Activated CD4-positive, alpha-beta T cell treated with anti-CD3 and anti-CD28 coated beads, Interleukin-2, amount 50 U/mL, for 1 hour (primary cell): ENCODE measurements at places on chromosomes 6 and 20.

DNA sequence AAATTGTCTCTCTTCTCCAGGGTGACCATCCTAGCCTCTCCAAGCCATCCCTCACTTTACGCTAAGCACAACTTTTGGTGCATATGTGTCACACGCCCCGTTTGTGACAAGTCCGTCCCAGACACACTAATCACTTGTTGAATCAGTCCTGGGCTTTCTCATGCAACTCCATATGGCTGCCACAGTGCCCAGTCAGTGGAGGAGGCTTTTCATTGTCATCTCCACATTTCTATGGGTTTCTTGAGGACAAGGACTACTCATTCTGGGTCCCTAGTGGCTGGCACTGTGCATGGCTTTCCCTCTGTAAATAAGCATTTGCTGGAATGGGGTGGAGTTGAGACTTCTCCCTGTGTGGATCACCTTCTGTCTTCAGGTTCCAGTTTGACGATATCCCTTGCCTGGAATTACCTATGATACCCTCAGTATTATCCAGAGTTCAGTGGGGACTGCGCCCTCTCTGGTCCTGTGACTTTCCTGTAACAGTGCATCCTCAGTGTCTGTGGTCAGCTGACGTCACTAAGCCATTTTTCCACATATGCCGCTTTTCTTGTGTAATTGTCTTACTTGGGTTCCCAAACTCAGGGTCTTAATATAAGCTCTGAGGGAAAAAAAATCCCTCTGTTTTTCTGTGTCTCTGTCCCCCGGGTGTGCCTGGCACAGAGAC lies 59.8 kb upstream of the MYL9 start:
- DNase-seq = no peak

DNA sequence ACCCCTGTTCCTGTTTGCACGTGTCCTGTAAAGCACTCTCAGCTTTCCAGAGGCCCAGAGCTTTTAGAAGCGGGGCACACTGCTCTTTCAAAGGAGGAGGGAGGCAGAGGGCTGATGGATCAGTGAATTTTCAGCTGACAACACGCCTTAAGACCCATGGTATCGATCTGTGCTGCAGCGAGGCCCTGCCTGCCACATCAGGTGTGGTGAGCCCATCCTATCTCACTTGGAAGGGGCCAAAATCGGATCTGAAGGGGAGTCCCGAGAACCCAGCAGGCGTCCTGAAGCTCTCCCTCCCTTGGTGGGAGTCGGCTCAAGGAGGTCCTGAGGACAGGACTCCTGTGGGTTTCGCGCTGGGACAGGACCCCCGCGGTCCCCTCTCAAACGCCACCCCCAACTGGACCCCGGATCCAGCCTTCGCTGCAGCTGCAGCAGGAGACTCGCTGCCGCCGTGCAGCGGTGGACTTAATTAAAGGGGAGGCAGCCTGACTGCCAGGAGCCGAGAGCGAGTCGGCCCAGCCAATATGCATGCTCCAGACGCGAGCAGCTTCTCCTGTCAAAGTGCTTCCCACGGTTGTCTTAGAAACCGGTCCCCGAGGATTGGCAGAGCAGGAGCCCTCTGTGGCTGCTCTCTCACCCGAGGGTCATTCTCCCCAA lies 580.0 kb upstream of the ZNF337 start:
- DNase-seq = no peak

- no peak for DNase-seq
Observed at GRCh38 chr6:12890171-12890790, 173.7 kb downstream of the PHACTR1 start.

- no peak for DNase-seq
Observed at GRCh38 chr20:32527447-32528055, 57.6 kb downstream of the NOL4L start.

GRCh38 chr6:150702675-150703074 lies 103.0 kb downstream of the PLEKHG1 start:
- DNase-seq = no peak

- DNase-seq = no peak
Observed at GRCh38 chr6:30060606-30061091, 416 bp upstream of the POLR1H start.

- no peak for DNase-seq
Observed at GRCh38 chr6:13614126-13614925, 809 bp upstream of the NOL7 start.
